Small intestine (tissue), 16 donors: ENCODE measurements at places on chromosomes 7 and 10.

DNA sequence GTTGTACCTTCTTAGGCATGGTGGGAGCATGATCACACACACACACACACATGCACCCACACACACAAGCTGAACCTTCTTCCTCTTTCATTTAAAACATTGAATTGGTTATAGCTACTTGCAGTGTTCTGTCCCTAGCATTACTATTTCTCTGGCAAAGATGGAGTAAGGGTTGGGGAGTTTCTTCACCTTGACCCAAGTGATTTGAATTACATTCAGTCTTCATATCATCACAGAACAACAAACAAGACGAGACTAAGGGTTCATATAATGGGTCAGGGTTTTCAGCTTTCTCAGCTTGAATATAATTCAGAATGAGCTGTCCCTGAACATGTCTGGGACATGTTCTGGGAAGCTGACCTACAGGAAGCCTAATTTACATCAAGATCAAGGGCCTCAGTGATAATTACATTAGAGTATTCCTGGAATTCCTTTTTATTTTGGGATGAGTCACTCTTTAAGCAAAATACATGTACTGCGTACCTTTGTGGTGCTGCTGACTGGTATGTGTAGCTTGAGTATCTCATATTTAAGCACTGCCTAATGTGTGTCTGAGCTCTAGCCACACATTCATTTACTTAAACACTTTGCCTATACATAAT lies 213.5 kb upstream of the TMEM229A start:
- DNase-seq, result no peak

GRCh38 chr10:48456361-48456804 lies 148.5 kb downstream of the ARHGAP22 start:
- DNase-seq, result no peak

- DNase-seq, result peak; percentile 58
Observed at GRCh38 chr7:139798221-139798620, 20.4 kb upstream of the HIPK2 start.

GRCh38 chr7:140989068-140989467 lies 25.7 kb downstream of the MRPS33 start:
- DNase-seq, result peak; percentile 71

- DNase-seq, result peak; percentile 87
Observed at GRCh38 chr10:3887885-3888476, 103.0 kb upstream of the KLF6 start.

DNA sequence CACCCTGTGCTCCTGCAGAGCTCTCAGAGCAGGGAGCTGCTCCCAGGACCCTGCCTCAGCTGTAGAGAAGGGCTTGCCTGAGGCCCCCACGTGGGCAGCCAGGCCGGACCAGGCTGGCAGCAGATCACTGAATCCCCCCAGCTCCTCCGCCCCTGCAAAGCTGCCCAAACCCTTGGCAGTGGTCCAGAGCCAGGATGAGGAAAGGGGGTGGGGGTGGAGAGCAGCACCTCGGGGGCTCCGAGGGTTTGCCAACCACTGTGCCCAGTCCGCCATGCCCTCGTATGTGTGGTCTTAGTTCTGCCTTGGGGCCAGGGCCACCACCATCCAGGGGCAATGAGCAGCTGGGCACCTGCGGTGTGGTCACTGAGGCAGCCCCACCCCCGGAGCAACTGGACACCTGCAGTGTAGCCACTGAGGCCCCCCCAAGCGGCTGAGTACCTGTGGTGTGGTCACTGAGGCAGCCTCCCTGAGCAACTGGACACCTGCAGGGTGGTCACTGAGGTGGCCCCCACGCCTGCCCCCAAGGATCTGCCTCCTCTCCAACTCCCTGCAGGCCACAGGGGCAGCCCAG lies 90.8 kb downstream of the TCERG1L start:
- no peak for DNase-seq

DNA sequence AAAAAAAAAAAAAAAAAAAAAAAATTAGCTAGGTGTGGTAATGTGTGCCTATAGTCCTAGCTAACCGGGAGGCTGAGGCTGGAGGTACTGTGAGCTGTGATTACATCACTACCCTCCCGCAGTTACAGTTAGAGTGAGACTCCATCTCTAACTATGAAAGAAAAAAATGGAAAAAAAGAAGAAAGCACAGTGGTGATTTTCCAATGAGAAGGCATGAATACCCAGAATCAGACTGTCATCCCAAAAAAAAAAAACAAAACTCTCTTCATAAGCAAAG lies 269.9 kb upstream of the MKLN1 start:
- DNase-seq, result no peak

GRCh38 chr7:92586841-92587240 lies 3.3 kb downstream of the FAM133B start:
- DNase-seq, result no peak

DNA sequence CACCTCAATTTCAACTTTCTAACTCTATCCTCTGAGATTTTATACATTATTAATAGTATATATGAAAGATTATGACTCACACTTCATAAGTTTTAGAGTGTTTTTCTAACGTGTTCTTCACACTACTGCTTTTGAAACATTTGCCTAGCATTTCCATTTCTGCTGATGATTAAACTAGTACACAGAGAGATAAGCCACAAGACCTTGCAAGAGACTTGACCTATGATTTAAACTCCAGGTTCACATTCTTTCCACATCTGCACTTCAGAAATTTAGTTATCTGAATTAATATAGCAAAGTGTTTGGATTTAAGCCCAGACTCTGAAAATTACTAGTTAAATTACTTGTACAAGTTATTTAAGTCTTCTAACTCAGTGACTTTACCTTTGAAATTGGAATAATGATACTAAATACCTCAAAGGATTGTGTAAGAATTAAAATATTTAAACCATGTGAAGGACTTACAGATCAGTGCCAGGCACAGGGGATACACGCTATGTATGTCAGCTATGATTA lies 66.6 kb downstream of the PCLO start:
- DNase-seq, result no peak

GRCh38 chr7:44966731-44967538 lies 11.9 kb downstream of the MYO1G start:
- no peak for DNase-seq

DNA sequence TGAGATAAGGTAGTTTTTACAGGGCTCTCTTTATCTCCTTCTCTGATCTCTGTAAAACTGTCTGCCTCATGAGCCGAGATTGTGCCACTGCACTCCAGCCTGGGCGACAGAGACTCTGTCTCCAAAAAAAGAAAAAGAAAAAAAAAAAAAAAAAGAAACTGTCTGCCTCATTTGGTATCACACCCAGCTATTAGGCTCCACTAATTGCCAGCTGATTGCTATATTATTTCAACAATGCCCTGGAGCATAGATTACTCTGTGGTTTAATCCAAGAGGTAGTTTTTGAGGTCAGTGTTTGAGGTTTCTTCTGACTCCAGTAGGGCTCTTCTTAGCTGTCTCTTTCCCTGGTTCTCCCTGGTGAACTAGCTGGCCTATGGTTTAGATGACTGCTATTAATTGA lies 268.1 kb upstream of the PLPP4 start:
- DNase-seq, result no peak

GRCh38 chr7:727806-728460 lies 852 bp upstream of the PRKAR1B start:
- no peak for DNase-seq

DNA sequence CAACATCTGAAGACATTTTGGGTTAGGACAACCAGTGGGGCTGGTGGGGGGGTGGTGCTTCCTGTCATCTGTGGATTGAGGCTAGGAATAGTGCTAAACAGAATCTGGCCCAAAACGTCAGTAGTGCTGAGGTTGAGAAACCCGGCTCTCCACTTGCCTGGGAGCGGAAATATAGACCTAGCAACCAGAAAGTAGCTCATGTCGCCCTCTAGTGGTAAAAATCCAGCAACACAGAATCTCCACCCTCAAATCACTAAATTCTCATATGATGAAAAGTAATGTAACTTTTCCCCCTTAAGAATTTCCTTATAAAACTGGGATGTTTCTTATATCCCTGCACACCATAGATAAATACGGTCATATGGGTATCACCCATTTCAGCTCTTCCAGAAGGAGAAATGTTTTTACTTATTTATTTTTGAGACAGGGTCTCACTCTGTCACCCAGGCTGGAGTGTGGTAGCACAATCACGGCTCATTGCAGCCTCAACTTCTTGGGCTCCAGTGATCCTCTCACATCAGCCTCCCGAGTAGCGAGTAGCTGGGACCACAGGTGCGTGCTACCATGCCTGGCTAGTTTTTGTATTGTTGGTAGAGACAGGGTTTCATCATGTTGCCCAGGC lies 34.4 kb downstream of the ZC3HAV1 start:
- peak; percentile 85 for DNase-seq

DNA sequence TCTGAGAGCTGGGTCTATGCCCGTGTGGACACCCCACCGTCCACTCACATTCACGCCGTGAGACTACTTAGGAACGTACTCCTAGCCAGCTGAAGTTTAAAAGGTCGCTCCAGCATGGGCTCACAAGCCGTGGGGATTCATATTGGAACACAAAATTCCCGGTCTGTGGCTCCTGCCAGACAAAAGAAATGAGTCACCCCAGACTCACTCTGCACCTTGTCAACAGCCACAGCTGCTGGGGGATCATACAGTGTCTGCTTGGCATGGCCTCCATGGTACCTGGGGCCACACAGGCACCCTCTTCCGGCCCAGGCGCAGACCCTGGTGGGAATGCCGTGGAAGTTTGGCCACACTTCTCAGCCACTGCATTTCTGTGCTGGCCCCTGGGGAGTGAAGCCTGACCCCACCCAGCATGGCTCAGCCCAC lies 228.4 kb downstream of the DNAJB6 start:
- DNase-seq, result no peak

- DNase-seq, result peak; percentile 91
Observed at GRCh38 chr7:155808549-155809331, 3.5 kb downstream of the SHH start.

DNA sequence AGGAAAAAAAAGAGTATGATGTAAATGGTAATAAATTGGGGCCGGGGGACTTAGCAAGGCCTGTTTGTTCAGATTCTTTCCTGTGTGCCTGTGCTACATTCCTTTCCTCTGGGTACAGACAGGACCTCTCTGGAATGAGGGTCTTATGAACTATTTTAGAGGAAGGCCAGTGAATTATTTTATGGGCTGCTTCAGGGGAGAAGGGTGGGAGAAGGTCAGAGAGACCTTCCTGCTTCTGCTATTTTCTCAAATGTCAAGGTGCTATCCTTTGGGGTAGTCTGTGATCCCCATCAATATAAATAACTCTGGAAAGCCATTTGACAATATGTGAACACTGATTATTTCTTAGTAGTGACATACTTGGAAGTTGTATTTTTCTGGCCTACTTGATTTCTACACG lies 426.5 kb downstream of the SH2D4B start:
- no peak for DNase-seq

GRCh38 chr10:96586419-96587263 lies at the start of gene TM9SF3:
TM9SF3 (minus strand) TSS chr10:96587012; CDS start chr10:96586835, 177 bp downstream.
- DNase-seq, result peak; percentile 89

- no peak for DNase-seq
Observed at GRCh38 chr10:8163824-8164223, 109.3 kb downstream of the GATA3 start.
